ENCODE measurements at places on chromosomes 13 and 19.

GRCh38 chr19:12647490-12648071 is 19.0 kb downstream of the MAN2B1 start:
- peak; percentile 19 for DNase-seq

- no peak for DNase-seq
Observed at GRCh38 chr13:74533226-74533625, 399.0 kb upstream of the KLF12 start.

DNA sequence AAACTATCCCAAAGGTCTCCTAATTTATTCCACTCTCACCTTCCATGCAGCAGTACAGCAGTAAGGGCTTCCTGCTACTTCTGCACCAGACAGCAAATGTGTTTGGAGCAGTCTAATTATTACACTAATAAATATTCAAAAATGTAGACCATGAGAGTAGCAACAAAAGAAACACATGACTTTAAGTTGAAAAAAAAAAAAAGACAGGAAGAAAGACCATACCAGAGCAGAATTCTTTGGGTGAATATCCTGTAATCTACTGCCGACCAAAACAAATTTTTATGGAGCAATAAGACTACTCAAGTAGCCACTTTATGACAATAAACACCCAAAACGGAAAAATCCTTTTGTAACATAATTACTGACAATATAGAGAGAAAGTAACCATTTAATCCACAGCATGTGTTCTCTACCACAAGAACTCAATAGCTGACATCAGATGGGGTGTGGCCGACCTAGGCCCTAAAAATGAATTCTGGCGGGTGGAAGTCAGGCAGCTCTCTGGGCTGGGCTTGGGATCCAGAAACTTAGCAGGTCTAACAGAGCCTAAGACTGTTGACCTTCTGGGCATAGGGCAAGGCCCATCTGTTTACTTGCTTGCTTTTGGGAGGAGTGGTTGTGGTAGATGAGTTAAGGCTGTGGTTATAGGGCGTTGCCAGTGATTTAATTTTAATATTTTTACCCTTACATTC is 4.6 kb downstream of the KLF12 start:
- DNase-seq: peak; percentile 16

DNA sequence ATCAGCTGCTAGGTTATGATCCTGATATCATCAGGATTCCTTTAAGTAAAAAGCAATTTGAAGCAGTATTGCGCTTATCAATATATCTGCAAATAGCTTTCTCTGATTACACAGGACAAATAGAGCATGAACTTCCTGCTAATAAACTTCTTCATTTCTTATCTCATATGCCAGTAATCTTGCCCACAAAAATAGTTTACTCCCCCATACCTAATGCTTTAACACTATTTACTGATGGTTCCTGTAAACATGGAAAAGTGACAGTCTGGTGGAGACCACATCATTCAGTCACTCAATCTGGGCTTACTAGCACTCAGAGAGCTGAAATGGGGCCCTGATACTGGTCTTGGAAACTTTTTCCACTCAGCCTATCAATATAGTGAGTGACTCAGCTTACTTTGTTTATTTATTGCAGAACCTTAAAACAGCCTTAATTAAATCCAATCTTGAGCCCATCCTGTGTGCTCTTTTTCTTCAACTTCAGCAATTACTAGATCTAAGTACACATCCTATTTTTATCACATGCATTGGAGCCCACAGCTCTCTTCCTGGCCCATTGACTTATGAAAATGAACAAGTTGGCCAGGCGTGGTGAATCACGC is 1464.3 kb downstream of the UQCRFS1 start:
- DNase-seq: no peak

DNA sequence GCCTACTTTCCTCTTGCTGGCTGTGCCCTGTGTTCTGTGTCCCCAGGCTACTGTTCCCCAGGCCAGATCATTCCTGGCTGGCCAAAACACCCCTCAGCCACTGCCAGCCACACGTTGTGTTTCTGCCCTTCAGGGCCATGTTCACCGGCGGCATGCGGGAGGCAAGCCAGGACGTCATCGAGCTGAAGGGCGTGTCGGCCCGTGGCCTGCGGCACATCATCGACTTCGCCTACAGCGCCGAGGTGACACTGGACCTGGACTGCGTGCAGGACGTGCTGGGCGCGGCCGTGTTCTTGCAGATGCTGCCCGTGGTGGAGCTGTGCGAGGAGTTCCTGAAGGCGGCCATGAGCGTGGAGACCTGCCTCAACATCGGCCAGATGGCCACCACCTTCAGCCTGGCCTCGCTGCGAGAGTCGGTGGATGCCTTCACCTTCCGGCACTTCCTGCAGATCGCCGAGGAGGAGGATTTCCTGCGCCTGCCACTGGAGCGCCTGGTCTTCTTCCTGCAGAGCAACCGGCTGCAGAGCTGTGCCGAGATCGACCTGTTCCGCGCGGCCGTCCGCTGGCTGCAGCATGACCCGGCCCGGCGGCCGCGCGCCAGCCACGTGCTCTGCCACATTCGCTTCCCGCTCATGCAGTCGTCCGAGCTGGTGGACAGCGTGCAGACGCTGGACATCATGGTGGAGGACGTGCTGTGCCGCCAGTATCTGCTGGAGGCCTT is 15.8 kb upstream of the CRTC1 start:
- DNase-seq: no peak

DNA sequence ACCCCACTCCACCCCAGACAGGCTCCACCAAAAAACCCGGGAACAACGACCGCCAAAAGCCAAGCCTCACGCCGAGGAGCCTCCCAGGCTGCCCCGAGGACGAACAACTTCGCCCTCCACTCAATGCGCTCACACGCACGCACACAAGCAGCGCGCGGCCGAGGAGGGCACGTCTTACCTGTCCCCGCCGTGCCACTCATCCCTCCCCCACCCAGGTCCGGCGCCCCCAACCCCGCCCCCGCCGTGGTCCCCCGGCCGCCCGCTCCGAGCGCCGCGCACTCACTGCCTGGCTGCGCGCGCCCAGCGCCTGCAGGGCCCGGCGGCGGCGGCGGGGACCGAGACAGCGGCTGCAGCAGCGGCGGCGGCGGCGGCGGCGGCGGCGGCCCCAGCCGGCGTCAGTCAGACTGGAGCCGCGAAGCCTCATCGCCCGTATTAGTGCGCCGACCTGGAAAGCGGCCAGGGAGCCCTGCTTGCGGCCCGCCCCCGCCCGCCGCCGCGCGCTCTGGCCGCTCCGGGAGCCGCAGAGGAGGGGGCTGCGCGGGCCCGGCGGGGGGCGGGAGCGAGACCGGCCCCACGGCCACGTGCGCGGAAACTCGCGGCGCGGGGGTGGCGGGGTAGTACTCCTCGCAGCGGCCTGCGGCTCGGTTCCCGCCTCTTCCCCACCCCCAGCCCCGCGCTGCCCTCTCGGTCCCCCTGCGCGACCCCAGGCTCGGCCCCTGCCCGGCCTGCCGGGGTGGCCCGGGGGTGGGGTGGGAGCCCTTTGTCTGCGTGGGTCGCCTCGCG is at the start of gene SMAD9:
Gene SMAD9 (minus strand): TSS at position 406 of the 783 bp plus-strand sequence. CDS start 40,549 bp downstream, outside the sequence.
- DNase-seq: no peak

DNA sequence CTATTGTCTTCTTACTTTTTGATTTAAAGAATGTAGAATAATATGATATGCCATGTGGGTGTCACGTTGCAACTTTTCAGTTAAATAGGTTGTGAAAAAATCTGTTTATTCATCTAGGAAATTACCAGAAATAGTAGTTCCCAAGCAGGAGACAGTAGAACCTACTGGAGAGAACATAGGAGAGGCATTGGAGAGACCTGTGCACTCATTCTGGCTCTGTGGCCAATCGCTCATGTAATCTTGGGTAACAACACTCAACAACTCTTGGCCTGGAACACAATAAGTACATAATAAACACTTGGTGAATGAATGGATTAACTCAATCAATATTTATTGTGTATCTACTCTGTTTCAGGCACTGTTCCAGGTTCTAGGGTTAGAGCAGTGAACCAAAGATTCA is 35.3 kb downstream of the EDNRB start:
- DNase-seq: no peak

- DNase-seq: no peak
Observed at GRCh38 chr19:19095691-19096090, 31.9 kb downstream of the SLC25A42 start.

DNA sequence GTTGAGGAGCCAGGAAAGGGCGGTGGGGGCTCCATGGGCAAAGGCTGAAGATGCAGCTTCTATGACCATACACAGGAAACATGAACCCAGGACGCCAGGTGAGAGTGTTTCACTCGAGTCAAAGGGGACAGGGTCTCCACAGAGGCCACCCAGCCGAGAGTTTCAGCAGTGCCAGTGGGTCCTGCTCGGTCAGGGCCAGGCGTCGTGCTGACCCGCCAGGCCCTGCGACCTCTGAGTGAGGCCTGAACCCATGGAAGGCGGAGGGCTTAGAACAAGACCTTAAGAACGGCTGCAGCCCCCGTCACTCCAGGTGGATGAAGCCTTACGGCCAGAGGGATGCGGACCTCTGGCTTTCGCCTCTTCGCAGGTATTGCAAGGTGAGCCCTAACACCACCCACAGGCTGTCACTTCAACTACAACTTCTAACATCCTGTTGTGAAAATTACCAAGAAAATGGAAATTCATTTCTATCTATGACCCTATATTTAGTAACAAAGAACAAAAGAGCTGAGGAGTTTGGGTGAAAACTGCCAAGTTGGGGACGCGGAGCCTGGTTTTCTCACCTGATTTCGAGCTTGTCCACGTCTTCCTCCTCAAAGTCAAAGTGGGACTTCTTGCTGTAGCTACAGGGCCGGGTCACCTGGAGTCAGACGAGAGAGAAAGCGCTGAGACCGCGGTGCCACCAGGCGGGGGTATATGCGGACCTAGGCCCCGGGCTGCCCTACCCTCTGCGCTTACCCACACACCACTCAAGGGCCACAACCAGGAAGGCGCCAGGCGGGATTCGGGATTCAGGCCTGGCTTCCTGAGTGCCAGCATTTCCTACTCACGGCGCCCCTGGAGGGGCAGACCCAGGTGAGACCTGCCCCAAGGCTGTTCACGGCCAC is 50.1 kb upstream of the C13orf46 start:
- no peak for DNase-seq

DNA sequence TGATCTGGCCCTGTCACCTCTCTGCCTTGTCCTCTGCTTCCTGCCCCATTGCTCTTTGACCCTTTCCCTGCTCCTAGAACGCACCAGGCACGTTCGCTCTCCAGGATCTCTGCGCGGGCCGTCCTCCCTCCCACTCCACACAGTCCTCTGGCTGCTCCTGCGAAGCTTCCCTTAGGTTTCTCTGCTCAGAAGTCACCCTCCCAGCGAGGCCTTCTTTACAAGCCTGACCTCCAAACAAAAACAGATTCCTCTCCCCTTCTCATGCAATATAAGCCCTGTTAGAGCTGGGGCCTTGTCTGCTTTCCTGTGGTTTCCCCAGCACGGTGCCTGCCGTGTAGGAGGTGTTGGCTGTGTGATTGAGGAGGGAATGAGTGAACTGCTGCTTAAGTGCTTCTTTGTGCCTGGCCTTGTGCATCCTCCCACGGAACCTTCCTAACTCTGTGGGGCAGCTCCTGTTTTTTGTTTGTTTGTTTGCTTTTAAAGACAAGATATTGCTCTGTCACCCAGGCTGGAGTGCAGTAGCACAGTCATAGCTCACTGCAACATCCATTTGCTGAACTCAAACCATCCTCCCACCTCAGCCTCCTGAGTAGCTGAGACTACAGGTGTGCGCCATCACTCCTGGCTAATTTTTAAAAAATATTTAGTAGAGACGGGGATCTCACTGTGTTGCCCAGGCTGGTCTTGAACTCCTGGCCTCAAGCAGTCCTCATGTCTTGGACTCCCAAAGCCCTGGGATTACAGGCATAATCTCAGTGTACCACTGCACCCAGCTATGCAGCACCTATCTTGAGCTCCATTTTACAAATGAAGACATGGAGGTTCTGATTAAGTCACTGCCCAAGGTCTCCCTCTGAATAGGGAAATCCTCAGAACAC is 82.0 kb downstream of the SIPA1L3 start:
- no peak for DNase-seq

- no peak for DNase-seq
Observed at GRCh38 chr19:48836089-48837017, at the start of gene HSD17B14. Gene HSD17B14 (minus strand): TSS chr19:48836491. CDS start chr19:48836411, 80 bp downstream.

DNA sequence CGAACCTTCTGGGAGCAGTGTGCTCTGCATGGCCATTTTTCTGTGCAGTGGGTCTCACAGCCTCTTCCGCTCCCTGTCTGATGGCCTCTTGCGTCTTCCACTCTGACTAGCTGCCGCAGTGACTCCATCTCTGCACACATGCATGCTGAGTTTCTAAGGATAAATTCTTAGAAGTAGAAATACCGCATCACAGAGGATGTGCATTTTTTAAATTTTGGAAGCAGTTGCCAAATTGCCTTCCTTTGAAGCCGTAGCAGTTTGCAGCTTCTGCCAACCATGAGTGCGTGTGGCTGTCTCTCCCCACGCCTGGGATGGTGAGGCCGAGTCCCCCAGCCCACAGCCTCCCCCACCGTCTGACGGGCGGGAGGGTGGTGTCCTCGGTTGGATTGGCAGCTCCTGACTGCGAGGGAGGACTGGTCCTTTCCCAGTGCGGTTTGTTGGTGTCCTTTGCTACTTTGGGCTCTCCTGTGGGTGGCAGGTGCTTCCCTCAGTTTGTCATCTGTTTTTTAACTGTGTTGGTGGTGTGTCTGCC is 9.8 kb downstream of the FZR1 start:
- no peak for DNase-seq

- DNase-seq: no peak
Observed at GRCh38 chr13:40172878-40173277, 493.6 kb downstream of the FOXO1 start.

GRCh38 chr13:76717092-76717491 is 169.1 kb downstream of the KCTD12 start:
- DNase-seq: no peak

DNA sequence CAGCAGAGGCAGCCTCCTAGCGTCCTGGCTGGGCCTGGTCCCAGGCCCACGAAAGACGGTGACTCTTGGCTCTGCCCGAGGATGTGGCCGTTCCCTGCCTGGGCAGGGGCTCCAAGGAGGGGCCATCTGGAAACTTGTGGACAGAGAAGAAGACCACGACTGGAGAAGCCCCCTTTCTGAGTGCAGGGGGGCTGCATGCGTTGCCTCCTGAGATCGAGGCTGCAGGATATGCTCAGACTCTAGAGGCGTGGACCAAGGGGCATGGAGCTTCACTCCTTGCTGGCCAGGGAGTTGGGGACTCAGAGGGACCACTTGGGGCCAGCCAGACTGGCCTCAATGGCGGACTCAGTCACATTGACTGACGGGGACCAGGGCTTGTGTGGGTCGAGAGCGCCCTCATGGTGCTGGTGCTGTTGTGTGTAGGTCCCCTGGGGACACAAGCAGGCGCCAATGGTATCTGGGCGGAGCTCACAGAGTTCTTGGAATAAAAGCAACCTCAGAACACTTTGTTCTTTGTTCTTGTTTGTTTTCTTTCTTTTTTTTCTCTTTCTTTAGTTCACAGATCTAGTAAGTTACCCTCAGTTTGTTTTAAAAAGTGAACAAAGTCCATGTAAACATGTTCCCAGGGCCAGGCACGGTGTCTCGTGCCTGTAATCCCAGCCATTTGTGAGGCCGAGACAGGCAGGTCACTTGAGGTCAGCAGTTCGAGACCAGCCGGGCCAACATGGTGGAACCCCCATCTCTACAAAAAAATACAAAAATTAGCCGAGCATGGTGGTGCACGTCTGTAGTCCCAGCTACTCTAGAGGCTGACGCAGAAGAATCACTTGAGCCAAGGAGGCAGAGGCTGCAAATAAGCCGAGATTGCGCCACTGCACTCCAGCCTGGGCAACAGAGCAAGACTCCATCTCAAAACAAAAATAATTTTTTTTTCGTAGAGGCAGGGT is 10.2 kb downstream of the ANGPTL4 start:
- DNase-seq: no peak

Measured in stimulated activated CD4-positive, alpha-beta T cell treated with anti-CD3 and anti-CD28 coated beads, Interleukin-4, amount 100 ng/mL, for 24 hours (primary cell).